COR-L47 (cell line): ENCODE measurements at places on chromosomes 3 and 15.

DNA sequence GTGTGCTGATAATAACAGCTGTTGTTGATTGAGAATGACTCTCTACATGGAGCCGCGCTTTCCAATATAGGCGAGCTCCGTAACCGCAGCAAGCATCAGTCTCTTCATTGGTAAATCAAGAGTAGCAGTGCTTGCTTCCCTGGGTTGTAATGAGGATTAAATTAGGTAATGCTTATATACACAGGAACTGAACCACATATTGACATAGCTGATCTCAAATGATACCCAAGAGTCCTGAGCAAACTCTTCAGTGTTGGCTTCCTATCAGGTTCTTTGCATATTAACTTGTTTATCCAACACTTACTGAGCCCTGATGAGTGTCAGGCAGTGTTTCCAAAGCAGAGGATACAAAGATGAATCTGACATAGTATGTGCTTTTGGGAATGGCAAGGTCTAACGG, 46.4 kb upstream of the SLCO3A1 start:
- DNase-seq, result no peak

DNA sequence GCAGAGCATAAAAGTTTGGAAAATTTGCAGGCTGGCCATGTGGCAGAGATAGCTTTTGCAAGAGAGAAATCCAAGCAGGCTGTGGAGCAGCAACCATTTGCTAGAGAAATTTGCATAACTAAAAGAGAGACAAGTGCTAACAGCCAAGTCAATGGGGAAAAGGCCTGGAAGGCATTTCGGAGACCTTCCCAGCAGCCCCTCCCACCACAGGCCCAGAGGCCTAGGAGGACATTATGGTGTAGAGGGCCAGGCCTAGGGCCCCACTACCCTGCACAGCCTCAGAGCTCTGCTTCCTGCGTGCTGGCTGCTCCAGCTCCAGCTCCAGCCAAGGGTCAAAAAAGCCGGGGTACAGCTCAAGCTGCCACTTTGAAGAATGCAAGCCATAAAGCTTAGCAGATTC, 82.7 kb downstream of the MYO5A start:
- no peak for DNase-seq

DNA sequence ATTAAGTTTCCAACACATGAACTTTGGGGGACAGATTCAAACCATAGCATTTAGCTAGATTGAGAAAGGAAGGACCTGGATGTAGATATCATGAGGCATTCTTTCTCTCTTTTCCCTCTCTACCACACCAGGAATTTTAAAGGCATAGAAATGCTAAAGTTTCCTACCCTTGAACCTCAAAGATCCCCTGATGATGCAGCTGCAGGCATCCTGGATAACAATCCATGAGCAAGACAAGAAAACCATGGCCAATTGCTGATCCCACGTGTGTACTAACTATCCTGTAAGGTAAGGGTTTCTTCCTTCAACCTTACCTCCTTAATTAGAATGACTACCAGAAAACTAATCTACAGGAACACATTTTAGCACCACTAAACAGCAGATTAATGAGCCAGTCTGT, 36.8 kb downstream of the CPNE4 start:
- DNase-seq, result no peak

- DNase-seq, result no peak
These were observed 1.5 kb downstream of the C3orf70 start for GRCh38 chr3:185151101-185151963.

- DNase-seq, result no peak
These were observed 111.9 kb downstream of the OXSM start for GRCh38 chr3:25901796-25902195.

GRCh38 chr3:56408761-56409196, 59.5 kb downstream of the ERC2 start:
- no peak for DNase-seq

DNA sequence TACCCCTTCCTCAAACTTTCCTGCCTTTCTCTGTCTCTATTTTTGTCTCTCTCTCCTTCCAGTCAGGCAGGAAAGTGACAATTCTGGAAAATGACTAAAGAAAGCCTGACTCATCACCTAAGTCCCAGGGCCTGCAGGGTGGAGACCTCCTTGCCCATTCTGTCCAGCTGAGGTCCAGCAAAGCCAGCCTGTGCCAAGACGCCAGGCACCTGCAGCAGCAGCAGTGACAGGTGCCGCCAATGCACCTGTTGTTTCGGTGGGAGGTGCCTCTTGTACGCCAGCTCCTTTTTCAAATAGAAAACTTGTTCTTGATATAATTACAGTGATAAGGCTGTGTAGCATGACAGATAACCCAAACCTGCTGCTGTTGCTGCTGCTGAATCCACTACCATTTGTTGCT, 501.3 kb downstream of the NTRK3 start:
- DNase-seq, result no peak

DNA sequence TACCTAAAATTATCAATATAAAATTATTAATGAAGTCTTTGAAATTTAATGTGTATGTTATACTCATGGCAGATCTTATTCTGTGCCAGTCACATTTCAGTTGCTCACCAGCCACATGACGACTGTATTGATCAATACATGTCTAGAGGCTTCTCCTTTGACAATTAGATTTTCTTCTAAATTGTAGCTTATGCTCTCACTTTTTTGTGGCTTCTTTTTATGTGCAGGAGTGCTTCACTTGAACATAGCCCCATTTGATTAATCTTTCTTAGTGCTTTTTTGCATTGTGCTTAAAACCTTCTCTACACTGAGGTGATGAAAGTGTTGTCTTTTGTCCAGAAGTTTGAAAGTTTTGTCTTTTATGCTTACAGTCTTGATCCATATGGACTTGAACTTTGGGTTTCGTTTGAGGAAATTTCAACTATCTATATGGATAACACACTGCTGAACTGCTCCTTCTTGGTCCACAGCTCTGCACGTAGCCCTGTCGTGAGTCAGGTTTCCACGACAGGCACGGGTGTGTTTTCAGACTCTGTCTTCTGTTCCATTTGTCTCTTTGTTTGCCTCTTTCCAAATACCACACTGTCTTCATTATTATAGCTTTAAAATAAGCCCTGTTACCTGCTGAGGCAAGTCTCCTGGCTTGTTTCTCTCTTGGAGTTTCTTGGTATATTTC, 393.9 kb upstream of the CFAP20DC start:
- DNase-seq, result no peak

DNA sequence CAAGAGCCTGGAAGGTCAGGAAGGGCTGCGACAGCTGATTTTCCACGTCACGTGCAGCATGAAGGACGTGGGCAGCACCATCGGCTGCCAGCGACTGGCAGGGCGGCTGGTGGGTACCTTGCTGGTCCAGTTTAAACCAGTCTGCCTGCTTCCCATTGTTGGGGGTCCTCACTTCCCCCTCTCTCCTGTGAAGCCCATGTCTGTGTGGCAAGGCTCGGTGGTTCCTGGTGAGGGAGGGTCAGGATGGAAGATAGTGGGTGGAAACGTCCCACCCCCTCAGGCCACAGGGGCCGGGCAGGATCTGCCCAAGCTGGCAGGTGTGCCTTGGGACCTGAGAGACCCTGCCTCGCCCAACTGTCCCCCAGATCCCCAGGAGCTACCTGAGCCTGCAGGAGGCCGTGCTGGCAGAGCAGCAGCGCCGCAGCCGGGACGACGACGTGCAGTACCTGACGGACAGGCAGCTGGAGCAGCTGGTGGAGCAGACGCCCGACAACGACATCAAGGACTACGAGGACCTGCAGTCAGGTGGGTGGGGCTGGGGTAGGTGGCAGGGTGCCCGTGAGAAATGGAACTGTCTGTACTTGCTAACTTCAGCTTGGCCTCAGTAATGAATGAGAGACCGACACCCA, 108.2 kb downstream of the LRRK1 start:
- DNase-seq, result peak; percentile 8

DNA sequence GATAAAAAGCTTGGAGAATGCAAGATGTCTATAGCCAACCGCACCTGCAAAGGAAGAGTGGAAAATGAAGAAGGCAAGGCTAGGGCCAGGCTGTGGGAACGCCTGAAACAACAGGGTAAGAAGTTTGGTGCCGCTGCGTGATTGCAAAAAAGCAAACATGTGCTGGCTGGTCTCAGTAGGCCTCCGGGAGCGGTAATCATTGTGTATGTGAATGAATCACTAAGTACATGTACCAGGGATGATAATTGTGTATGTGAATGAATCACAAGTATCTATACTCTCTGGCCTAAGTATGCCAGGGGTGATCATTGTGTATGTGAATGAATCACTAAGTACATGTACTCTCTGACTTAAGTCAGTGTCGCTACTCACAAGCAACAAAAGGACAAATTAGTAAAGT, 40.3 kb upstream of the PARL start:
- DNase-seq, result no peak

- DNase-seq, result peak; percentile 83
These were observed 4.7 kb upstream of the GOLGA8B start for GRCh38 chr15:34588046-34588674.

GRCh38 chr3:134369861-134370596, 4.2 kb downstream of the AMOTL2 start:
- DNase-seq, result no peak

- no peak for DNase-seq
These were observed 12.7 kb downstream of the SOX2 start for GRCh38 chr3:181724192-181724965.

GRCh38 chr3:27561576-27561975, 77.4 kb upstream of the SLC4A7 start:
- no peak for DNase-seq

DNA sequence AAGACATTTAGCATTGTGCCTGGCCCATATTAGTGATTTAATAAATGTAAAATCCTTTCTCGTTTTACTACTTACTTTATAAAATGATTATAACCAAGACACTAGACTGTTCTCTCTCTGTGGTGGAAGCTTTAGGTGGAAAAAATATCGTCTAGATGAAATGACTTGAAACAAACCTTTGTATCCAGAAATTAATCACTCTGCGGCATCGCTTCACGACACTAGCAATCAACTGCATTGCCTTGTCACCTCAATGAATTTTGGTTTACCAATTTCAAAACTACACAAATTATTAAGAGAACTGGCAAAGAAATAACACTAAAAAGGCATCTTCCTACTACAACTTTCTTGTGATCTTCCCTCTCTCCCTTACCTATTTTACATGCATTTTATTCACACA, 627.2 kb upstream of the ROBO1 start:
- DNase-seq, result no peak
